ENCODE measurements at places on chromosomes 2 and 18.

DNA sequence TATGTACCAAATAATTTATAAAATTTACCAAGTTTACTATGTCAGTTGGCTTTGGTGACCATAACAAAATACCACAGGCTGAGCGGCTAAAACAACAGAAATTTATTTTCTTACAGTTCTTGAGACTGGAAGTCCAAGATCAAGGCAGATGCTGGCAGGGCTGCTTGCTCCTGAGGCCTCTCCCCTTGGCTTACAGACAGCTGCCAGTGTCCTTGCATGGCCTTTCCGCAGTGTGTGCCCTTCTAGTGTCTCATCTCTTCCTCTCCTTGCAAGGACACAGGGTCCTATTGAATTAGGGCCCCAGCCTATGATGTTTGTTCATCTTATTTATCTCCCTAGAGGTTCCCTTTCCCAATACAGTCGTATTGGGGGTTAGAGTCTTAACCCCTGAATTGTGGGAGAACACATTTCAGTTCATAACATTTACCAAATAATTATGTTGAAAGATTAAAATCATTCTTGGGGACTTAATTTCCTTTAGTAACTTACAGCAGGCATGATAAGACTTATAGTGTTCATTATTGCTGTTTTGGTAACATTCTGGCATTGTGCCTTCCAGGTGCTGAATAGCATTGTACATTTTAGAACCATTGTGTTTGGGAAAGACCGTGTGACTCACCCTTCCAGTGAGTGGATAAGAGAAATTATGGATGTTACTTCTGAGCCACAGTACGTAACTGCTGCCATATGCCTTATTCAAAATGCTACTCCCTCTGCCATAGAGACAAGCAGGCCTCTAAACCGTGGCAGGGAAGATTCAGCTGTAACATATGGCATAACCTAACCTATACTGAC lies 317.5 kb downstream of the TMX3 start:
- DNase-seq = no peak

DNA sequence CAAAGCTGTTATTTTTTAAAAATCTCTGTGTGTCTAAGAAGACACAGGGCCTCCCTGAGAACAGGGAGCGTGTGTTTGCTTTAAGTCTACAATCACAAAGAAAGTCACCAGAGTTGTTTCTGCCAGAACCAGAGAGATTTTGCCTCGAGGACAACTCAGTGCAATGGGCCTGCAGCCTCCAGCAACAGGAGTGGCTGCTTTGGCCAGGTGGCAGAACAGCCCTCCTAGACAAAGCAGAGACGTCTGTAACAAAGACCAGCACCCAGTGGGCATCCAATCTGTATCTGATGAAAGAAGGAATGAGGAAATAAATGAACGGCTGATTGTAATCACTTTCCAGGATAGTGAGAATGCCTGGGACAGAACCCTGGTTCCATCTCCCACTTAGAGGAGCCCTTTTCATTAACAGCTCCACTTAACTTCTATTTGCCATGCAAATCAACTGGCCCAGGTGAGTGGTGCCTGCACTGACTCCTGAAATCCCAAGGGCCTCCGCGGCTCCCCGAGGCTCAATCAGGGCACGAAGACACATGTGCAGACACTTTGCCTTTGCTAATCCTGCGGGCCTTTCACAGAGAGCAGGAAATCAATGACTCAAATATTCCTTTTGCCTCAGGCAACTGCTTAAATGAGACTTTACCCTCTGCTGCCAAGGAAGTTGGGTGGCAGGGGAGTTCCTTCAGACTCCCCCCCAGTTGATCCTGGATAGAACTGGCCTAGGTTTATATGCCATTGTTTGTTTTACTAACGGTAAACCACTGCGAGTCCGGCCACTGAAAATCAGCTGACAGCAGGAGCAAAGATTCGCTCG lies 146.5 kb downstream of the CABLES1 start:
- no peak for DNase-seq

DNA sequence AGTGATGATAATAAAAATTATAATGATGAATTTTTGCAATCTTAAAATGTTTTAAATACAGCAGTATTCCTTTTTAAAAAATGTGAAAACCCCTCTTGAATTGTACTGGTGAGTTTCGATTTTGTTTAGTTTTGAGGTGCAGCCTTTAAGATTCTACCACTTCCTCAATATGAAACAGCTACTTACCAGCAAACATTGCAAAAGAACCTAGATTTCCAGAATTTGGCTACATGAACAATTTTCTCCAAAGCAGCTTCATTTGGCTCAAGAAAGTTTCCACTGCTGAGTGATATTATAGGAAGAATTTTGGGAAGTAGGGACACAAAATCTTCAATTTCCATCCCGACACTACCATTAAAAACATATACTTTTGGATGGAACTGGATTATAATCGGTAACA lies 12.0 kb downstream of the TCF4 start:
- no peak for DNase-seq

- DNase-seq = peak; percentile 89
Measured at GRCh38 chr2:207241198-207241597, 75.5 kb upstream of the KLF7 start.

GRCh38 chr2:74806920-74807319 lies 27.0 kb upstream of the HK2 start:
- no peak for DNase-seq

- no peak for DNase-seq
Measured at GRCh38 chr2:187013058-187013457, 164.1 kb upstream of the ZSWIM2 start.

GRCh38 chr2:105631922-105632321 lies 112.8 kb upstream of the NCK2 start:
- DNase-seq = no peak

GRCh38 chr2:129820908-129821307 lies 158.6 kb upstream of the RAB6C start:
- DNase-seq = no peak

GRCh38 chr18:72899338-72899737 lies 31.6 kb upstream of the NETO1 start:
- DNase-seq = no peak

DNA sequence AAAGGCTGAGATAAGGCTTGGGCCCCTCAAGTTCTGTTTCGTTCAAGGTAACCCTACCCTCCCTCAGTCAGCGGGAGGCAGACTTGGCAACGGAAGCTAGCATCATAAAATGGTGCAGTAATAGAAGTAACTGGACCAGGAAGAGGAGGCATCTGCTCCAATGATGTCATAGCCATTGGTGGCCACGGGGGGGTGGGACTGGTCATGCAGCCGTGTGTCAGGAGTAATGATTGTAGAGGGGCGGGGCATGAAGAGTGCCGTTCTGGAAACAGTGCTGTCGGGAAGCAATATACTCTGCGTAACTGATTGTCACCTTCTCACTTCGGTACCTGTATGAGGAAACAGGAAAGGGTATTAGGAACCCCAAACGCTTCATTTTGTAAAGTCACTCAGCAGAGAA lies 6.9 kb upstream of the POLR2D start:
- no peak for DNase-seq

DNA sequence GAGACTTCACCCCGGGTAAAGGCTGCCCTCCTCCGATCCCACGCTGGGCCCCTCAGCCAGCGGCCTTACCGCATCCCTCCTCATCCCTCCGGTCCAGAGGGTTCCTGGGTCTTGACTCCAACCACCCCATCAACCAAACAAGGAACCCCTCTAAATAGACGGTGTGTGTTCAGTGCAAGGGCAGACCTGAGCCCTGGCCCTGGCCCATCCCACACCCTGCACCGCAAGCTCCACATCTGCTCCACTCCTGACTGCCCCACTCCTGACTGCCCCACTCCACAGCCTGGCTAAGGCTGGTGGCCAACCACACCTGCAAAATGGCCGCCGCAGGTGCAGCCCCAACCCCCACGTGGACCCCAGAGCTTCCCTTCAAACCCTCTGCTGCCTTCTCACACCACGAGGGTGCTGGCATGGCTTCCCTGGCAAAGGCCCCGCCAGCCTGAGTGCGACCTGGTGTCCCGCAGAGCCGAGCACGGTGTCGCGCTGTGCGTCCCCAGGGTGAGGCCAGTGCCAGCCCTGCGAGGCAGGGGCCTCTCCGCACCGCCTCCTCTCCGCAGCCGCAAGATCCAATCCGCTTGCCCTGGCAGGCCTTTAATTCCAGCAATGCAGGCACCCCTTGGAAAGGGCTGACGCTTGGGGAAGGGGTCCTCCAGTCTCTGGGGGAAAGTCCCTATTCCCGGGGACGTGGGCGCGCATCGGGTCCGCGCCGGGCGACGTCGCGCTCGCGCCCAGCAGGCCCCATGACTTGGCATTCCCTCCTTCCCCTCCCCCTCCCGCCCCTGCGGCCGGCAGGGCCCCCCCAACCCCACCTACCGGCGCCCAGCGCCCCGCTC lies 1.5 kb downstream of the KIF1A start:
- DNase-seq = no peak

GRCh38 chr2:79131687-79132086 lies 11.4 kb downstream of the REG1A start:
- no peak for DNase-seq

GRCh38 chr2:240447331-240447730 lies 11.9 kb downstream of the GPC1 start:
- no peak for DNase-seq

Data from activated CD4-positive, alpha-beta T cell treated with anti-CD3 and anti-CD28 coated beads, Interleukin-10, Interleukin-2, amounts not matched to agents 100 ng/mL and 50 ng/mL, durations not matched to agents 16 hours and 8 hours (primary cell).